ENCODE measurements at places on chromosomes 1 and 21. TPM values are rescaled to one million over a fixed set of nuclear protein-coding genes. Genes with fewer than 3 reads are reported as not detected.

- DNase-seq: no peak
Observed at GRCh38 chr1:56447823-56448222, 131.5 kb downstream of the PLPP3 start.

- no peak for DNase-seq
Observed at GRCh38 chr1:89943846-89944781, 50.8 kb upstream of the ZNF326 start.

GRCh38 chr1:22150923-22151322, 8.0 kb upstream of the WNT4 start:
- DNase-seq: no peak

GRCh38 chr1:212162635-212163034, 122.6 kb upstream of the PPP2R5A start:
- peak; percentile 51 for DNase-seq

GRCh38 chr1:213418268-213419071, 367.4 kb downstream of the RPS6KC1 start:
- DNase-seq: no peak

DNA sequence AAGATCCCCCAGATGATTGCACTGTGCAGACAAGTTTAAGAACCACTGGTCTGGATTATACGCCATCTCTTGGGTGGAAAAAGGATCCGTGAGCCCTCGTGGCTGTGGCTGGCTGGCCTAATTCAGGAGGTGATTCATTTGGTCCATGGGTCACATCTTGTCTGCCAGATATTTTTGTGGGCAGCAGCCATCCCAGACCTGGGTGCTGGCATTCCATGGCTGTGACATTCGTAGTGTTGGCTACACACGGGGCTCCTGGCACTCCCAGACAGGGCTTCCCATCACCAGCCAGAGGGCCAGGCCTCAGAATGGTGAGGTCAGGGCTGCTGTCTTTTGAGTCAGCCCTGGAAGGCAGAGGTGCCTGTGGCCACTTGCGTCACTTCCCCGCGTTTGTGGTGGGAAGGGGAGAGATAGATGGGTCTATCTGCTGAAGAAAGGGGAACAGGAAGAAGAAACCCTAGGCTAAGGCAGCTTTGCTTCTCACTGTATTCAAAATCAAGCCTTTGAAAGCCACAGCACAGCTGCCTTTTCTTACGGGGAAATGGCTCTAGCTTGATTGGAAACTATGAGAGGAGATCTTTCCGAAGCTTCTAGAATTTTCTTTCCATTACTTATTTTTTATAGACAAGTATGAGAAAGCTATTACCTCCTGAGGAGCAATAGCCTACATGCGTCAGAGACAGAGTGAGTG, 32.4 kb downstream of the EIF2D start:
- peak; percentile 64 for DNase-seq

- DNase-seq: no peak
Observed at GRCh38 chr1:222927031-222927430, 112.2 kb downstream of the DISP1 start.

DNA sequence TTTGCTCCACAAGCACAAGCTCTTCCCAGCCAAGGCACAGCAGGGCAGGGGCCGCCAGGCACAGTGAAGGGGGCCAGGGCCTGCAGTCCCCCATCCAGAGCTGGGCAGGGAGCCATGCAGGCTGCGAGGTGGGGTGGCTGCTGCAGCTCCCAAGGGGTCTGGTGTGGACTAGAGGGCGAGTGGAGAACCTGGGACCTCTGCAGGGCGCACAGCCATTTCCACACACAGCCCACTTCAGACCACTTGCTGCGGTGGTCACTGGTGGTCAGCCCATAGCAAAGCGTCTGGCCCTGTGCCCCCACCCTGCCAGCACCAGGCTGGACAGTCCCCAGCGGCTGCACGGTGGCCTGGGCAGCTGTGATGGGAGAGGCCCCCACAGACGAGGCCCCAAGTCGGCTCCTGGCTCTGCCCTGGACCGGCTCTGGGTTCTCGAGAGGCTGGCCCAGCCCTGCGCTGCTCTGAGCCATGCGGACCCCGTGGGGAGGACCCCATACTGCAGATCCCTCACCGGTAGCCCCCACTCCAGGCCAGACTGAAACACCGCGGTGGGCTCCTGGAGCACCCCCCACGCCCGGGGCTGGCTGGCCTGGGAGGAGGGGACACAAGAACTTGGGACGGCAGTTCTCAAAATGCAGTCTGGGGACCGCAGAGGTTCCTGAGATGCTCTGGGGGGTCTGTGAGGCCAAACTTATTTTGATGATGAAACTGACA, 47.1 kb upstream of the COL6A2 start:
- peak; percentile 44 for DNase-seq

GRCh38 chr1:205541161-205541886, 36.9 kb downstream of the CDK18 start:
- DNase-seq: peak; percentile 37

DNA sequence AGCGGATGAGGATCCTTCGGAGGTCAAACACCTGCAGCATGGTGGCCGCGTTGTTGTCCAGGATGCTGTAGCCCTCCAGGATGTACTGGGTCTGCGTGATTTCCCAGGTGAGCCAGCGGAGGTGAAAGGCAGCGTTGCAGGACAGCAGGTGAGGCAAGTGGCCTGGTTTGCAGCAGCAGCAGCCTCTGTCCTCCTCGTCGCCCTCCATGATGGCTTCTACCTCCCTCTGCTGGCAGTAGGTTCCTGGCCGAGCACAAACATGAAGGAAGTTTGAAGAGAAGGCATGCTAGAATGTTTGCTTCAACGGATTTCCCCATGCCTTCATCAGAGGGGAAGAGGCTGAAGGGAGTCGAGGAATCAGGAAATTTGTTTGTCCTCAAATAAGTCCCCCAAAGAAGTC, 74.7 kb downstream of the NTPCR start:
- DNase-seq: peak; percentile 63

- DNase-seq: no peak
Observed at GRCh38 chr1:84350104-84350503, 48.2 kb upstream of the DNASE2B start.

DNA sequence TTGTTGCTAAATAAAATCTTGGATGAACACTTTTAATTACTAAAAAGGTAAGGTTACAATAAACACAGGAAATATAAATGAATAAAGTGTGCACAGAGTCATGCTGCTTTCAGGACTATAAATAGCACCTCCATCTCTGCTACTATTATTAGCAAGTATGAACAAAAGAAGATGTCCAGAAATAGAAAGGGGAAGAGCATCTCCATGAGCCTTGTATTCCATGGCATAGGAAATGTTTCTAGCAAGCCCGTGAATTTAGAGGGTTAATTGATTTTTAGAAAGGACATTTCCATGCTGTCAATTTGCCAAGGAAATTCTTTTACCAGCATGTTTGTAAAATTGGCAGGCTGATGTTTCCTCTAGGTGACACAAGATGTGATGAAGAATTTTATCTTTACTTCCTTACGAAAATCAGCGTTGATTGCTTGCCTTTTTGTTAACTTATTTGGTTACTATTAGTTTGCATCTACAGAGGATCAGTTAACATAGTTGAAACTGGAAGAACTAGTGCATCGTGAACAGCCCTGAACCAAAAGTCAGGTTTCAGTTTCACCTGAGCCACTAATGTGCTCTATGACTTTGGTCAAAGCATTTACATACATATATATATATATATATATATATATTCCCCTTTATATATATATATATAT, 45.3 kb downstream of the NR5A2 start:
- no peak for DNase-seq

- peak; percentile 57 for DNase-seq
Observed at GRCh38 chr1:108643492-108644335, 17.2 kb downstream of the HENMT1 start.

GRCh38 chr1:39348278-39348677, 143.2 kb upstream of the BMP8A start:
- DNase-seq: no peak

DNA sequence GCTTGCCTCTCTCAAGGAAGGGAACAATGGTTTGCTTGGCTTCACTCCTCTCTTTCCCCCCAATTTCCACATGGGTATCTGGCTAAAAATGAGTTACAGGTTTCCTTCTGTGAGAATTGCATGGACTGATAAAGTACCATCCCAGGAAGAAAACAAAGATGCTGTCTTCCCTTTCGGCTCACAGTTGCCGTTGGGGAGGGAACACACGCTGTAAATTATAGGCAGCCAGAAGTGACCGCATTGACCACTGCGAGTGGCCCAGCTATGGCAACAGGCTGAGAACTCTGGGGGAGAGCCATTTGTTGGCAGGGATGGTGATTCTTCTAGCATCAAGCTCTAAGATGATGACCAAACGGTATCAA, 2.9 kb downstream of the RUNX1 start:
- DNase-seq: no peak

GRCh38 chr1:233440951-233441401, 113.5 kb downstream of the MAP3K21 start:
- DNase-seq: no peak

DNA sequence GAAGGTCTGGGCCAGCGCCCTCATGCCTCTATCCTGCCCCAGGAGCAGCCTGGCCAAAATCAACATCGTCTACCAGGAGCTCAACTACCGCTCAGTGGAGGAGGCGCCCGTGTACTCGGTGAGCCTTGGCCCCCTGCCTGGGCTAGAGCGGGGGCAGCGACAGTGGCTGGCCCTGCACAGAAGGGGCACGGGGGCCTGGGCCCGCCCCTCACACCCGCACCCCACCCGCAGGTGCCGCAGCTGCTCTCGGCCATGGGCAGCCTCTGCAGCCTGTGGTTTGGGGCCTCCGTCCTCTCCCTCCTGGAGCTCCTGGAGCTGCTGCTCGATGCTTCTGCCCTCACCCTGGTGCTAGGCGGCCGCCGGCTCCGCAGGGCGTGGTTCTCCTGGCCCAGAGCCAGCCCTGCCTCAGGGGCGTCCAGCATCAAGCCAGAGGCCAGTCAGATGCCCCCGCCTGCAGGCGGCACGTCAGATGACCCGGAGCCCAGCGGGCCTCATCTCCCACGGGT, 10.8 kb downstream of the SCNN1D start:
- DNase-seq: no peak

DNA sequence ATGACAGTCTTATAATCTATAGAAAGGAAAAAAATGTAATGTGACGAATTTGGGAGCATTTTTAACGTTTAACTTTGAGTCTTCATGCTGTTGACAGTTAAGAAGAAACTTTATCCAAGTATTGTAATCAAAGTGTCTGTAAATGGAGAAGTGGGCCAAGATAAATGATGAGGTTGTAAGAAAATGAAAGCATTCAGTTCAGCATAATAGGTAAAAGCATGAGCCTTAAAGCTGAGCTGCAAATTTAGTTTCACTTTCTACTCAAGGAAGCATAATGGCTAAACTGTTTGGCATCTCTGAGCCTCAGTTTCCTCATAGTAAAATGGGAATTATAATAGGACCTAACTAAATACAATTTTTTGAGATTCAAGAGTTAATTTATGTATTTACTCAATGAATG, 1554.8 kb downstream of the KCNT2 start:
- DNase-seq: no peak

Gene MYOG
- not detected for total RNA-seq

Gene FAM177B
- total RNA-seq: 0.44 TPM

Gene RXFP4
- not detected for total RNA-seq

Gene SPATA21
- not detected for total RNA-seq

Gene TMEM9
- 55.3 TPM for total RNA-seq

Gene FMO2
- total RNA-seq: 6.7 TPM

Gene OLIG1
- not detected for total RNA-seq

Gene ASTN1
- 2.2 TPM for total RNA-seq

Gene RIIAD1
- not detected for total RNA-seq

Gene OPRD1
- total RNA-seq: not detected

Gene ALX3
- total RNA-seq: not detected

Gene C8A
- 0.16 TPM for total RNA-seq

Gene GJA9
- total RNA-seq: 0.42 TPM

Gene RRP15
- 28.9 TPM for total RNA-seq

Gene IL22RA1
- total RNA-seq: 0.21 TPM

Gene CDK11B
- 20.2 TPM for total RNA-seq

Data from ureter (tissue), 1 donor.